ENCODE measurements at places on chromosomes 1 and 21.

- DNase-seq, result no peak
Measured at GRCh38 chr1:217948741-217949140, 317.6 kb downstream of the SPATA17 start.

GRCh38 chr1:27724961-27725373 is 794 bp upstream of the FAM76A start:
- peak; percentile 19 for DNase-seq

- DNase-seq, result no peak
Measured at GRCh38 chr1:6743189-6744101, 41.8 kb upstream of the CAMTA1 start.

DNA sequence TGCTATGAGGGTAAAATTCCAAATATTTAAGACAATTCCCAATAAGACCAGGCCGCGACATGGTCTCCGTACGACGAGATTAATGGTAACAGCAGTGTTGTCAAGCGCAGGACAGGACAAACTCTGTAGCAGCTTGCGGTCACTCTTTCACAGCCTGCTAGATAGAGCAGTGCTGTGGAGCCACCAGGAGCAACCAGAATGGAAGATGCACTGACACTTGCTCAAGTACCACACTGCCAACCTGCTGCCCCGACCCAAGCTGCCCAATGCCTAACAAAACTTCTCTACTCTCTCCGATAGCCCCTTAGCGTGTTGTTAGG is 636 bp downstream of the WARS2 start:
- DNase-seq, result no peak
